Caco-2 (cell line): ENCODE measurements at places on chromosomes 2 and 18. TPM values are rescaled to one million over a fixed set of nuclear protein-coding genes. Genes with fewer than 3 reads are reported as not detected.

RBKS gene
- total RNA-seq, result 7.1 and 7.4 TPM in 2 replicates

DNA sequence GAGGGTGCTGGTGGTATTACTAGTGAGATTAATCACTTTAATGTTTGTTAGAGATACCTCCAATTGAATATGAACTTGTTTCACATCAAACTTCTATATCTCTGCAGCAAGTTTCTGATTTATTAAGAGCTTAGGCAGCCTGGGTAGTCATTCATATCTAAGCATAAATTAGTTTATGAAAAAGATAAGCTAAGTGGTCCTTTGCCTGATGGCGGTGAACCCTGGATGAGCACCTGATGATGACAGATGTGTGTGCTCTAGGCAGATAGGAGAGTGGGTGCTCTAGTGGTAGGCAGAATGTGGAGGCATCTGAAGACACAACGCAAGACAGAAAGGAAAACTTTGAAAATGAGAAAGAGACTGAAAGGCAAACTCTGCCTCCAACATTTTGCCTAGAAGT lies 5.0 kb downstream of the FKBP7 start:
- H3K27me3 ChIP-seq, result no peaks in the 10 kb centered on the region
- no peak for DNase-seq
- H3K4me3 ChIP-seq, result no peak overlapping the region
- H3K27ac ChIP-seq, result no peak overlapping the region
- H3K36me3 ChIP-seq, result no peaks in the 10 kb centered on the region

SDC1 gene
- total RNA-seq, result 23.5 and 24.3 TPM in 2 replicates

EFHD1 gene
- 4.1 and 4.2 TPM in 2 replicates for total RNA-seq

GPR45 gene
- total RNA-seq, result not detected in 2 replicates

DLX2 gene
- 0.79 and 0.82 TPM in 2 replicates for total RNA-seq

GRCh38 chr2:181947273-181947672 lies 38.4 kb upstream of the PPP1R1C start:
- no peaks in the 10 kb centered on the region for H3K36me3 ChIP-seq
- DNase-seq, result peak; percentile 58
- H3K4me3 ChIP-seq, result no peak overlapping the region
- H3K27me3 ChIP-seq, result no peaks in the 10 kb centered on the region
- H3K27ac ChIP-seq, result peak overlapping the region; percentile 85
- peaks cover 71% of the 10 kb centered on the region for H3K4me1 ChIP-seq

- no peak overlapping the region for H3K27ac ChIP-seq
- no peak overlapping the region for H3K4me3 ChIP-seq
- H3K4me1 ChIP-seq, result no peaks in the 10 kb centered on the region
- DNase-seq, result no peak
- no peaks in the 10 kb centered on the region for H3K36me3 ChIP-seq
Measured at GRCh38 chr2:33042265-33042664, 95.5 kb downstream of the LTBP1 start.

MC5R gene
- not detected in 2 replicates for total RNA-seq

DNA sequence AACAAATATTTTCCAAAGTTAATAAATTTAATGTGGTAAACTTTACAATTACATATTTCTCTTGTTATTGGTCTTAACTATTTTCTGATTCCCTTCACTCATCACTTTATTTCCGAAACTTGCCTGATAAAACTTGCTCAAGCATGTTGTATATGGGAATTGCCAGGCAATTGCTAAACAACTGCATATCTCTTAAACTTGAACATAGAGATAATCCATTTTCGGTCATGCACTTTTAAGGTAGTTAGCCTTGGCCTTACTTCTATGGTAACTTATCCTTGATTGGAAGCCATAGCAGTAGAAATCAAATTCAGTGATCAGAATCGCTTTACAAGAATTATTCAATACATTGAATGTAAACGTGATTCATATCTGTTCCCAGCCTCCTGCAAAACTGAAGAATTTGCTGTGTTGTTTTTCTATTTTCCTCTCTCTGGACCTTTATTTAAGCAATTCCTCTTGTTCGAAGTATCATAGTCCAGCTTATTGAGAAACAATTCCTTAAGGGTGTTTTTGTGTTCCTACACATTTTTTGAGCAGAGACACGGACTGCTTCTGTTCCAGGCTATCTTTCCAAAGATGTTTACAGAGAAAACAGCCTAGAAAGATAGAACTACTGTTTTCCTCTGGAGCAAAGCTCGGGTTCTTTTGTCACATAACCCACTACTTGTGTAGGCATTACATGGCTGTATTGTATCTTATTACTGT lies 674.3 kb downstream of the IRS1 start:
- no peak overlapping the region for H3K4me3 ChIP-seq
- no peak for DNase-seq
- H3K27me3 ChIP-seq, result no peaks in the 10 kb centered on the region
- no peaks in the 10 kb centered on the region for H3K36me3 ChIP-seq

GRCh38 chr2:82089518-82089917 lies 1785.0 kb upstream of the LRRTM1 start:
- H3K4me3 ChIP-seq, result no peak overlapping the region
- H3K4me1 ChIP-seq, result no peaks in the 10 kb centered on the region
- no peak for DNase-seq
- H3K27ac ChIP-seq, result no peak overlapping the region
- H3K27me3 ChIP-seq, result no peaks in the 10 kb centered on the region
- H3K36me3 ChIP-seq, result no peaks in the 10 kb centered on the region

DNA sequence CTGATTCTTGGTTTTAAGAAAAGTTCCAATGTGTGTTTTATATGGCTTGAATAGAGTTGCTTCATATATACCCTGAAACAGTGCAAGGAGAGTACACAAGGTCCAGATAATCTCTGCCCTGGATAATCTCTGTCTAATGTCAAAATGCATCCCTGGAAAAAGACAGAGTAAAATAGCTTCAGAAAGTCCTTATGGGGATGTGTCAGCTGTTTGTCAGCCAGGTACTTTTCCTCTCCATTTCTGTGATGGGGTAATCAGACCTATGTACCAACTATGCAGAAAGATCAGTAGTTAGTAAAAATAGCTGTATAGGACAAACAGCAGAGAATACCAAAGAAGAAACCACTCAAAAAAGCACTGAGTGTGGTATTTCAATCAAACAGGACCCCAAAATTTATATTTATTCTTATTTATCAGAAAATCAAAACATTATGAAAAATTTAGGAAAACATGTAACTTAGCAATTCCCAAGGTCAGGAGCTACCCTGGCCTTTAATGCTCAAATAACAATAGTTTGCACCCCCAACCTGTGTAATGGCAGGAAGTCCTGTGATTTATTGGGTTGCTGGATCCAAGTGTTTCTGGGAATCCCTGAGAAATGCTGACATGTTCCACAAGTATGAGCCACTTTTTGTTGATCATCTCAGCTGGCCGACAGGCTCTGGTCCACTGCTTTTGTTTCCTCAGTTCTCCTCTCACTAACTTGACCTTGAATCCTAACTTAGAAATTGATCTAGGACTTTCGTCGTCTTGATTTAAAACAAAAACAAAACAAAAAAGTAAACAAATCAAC lies 69.6 kb downstream of the MDH1 start:
- H3K27ac ChIP-seq, result no peak overlapping the region
- H3K27me3 ChIP-seq, result no peaks in the 10 kb centered on the region
- H3K4me1 ChIP-seq, result peaks cover 30% of the 10 kb centered on the region
- H3K4me3 ChIP-seq, result no peak overlapping the region

DNA sequence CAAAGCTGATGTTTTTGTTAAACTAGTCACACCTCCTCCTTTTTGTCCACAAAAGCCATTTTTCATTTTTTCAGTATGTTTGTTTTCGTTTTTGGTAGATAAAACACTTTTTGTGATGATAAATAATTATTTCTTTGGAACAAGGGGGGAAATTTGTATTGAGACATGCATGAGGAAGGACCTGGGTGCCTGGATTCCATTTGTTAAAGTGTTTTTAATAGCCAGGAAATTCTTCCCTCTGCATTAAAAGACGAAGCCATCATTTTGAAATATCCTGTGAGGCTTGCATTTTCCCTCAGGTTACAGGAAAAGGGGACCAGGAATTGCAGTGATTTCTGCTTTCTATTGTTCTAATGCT lies 52.1 kb upstream of the CTLA4 start:
- no peaks in the 10 kb centered on the region for H3K36me3 ChIP-seq
- no peaks in the 10 kb centered on the region for H3K27me3 ChIP-seq
- H3K4me1 ChIP-seq, result peaks cover 39% of the 10 kb centered on the region
- no peak overlapping the region for H3K4me3 ChIP-seq
- DNase-seq, result no peak

SPP2 gene
- total RNA-seq, result not detected in 2 replicates

- H3K27me3 ChIP-seq, result no peaks in the 10 kb centered on the region
- DNase-seq, result no peak
- no peaks in the 10 kb centered on the region for H3K4me1 ChIP-seq
- H3K27ac ChIP-seq, result no peak overlapping the region
- H3K36me3 ChIP-seq, result no peaks in the 10 kb centered on the region
Measured at GRCh38 chr18:63961435-63961980, 8.4 kb upstream of the SERPINB8 start.

GRCh38 chr2:113977660-113978523 lies 88.0 kb downstream of the ACTR3 start:
- H3K4me1 ChIP-seq, result peaks cover 23% of the 10 kb centered on the region
- H3K4me3 ChIP-seq, result no peak overlapping the region
- DNase-seq, result peak; percentile 88
- no peaks in the 10 kb centered on the region for H3K27me3 ChIP-seq

DNA sequence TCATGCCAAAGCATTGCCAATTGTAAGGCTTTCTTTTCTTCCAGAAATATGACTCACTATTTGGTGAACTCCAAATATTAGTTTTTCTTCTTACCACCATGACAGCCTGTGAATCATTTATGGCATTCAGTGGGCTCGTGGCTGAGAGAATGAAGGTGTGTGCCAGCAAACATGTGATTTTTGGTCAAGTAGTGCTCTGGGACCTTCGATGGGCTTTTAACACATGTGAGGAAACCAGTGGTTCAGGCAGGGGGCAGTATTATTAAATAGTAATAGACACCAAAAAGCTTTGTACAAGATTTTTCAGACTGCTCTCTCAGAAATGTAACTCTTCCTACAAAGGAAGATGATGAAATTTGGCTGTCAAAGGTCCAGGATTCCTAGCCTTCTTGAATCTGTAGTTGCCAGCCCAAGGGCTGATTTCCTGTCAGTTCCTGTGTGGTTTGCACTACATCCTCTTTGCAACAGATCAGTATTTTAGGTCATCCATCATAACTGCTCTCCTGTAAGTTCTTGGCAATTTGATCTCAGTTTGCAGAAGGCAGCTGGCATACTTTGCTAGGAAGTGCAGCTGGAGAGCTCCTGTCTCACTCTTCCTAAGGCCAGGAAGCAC lies 64.3 kb downstream of the BABAM2 start:
- peaks cover 15% of the 10 kb centered on the region for H3K4me1 ChIP-seq
- H3K27ac ChIP-seq, result no peak overlapping the region
- no peak overlapping the region for H3K4me3 ChIP-seq
- H3K27me3 ChIP-seq, result no peaks in the 10 kb centered on the region
- H3K36me3 ChIP-seq, result no peaks in the 10 kb centered on the region
